Activated CD4-positive, alpha-beta T cell treated with anti-CD3 and anti-CD28 coated beads, Interleukin-2, amount 50 U/mL, for 16 hours (primary cell): ENCODE measurements at places on chromosomes 2 and 18.

GRCh38 chr2:39996653-39997080 lies 217.6 kb upstream of the THUMPD2 start:
- DNase-seq: peak; percentile 34

GRCh38 chr2:126881591-126881990 lies 17.1 kb upstream of the TEX51 start:
- no peak for DNase-seq

DNA sequence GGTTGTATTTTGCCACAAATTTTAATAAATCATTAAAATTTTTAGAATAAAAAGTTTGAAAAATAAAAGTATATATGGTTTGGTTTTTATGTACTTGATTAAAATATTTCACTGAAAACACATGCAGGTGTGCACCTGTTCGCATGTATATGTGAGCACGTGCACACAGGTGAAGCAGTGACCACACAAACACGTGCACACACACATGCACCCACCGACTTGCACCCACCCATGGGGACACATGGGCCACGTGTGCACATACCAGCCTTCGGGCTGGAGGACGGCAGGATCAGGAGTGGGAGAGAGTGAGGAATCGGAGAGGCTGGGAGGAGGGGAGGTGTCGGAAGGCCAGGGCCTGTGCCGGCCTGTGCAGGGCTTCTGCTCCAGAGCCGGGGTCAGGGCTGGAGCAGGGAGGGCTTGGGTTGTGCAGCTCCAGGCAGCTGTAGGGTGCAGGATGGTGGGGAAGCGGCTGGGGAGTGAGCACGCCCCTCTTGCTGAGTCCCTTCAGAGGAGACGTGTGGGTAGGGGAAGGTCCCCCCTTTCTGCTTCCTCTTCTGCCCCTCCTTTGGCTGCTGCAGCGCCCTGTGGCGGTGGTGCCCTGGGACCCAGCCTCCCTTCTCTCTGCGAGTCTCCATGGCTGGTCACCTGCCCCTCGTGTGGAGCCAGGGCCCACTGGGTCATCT lies 106.9 kb upstream of the HDAC4 start:
- DNase-seq: no peak

DNA sequence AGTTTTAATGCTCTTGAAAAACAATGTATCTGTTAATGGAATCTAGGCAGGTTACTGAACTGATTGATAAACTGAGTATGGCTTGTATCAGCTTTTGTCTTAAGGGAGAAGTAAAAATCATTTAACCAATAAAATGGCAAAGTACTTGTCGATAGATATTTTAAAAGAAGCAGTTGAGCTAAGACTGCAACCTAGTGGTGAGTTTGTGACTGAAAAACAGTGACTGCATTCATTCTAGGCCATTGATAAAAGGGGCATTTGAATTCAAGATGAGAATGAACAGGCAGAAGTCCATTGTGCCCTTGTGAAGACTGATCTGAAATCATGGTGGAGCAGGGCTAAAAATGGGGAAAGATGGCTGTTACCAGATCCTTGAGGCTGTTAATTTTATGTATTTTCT lies 59.4 kb upstream of the MSTN start:
- no peak for DNase-seq

- DNase-seq: peak; percentile 33
Measured at GRCh38 chr2:44112096-44112495, 56.6 kb upstream of the PPM1B start.

DNA sequence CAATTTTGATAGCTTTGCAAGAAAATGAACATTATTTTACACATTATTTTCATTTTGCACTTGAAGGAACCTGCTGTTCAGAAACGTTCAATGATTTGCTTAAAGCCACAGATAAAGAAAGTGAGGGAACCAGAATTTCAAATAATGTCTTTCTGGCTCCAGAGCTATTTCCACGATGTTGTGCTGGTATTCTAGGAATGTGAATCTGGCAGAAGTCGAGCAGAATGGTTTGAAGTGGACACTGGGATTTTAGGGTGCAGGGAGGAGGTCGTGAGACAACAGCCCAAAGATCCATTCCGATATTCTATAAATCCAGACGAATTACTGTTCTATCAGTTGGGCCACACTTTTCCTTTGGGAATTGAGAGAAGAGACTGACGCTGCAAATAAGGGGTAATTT lies 2.2 kb downstream of the CCDC102B start:
- no peak for DNase-seq

DNA sequence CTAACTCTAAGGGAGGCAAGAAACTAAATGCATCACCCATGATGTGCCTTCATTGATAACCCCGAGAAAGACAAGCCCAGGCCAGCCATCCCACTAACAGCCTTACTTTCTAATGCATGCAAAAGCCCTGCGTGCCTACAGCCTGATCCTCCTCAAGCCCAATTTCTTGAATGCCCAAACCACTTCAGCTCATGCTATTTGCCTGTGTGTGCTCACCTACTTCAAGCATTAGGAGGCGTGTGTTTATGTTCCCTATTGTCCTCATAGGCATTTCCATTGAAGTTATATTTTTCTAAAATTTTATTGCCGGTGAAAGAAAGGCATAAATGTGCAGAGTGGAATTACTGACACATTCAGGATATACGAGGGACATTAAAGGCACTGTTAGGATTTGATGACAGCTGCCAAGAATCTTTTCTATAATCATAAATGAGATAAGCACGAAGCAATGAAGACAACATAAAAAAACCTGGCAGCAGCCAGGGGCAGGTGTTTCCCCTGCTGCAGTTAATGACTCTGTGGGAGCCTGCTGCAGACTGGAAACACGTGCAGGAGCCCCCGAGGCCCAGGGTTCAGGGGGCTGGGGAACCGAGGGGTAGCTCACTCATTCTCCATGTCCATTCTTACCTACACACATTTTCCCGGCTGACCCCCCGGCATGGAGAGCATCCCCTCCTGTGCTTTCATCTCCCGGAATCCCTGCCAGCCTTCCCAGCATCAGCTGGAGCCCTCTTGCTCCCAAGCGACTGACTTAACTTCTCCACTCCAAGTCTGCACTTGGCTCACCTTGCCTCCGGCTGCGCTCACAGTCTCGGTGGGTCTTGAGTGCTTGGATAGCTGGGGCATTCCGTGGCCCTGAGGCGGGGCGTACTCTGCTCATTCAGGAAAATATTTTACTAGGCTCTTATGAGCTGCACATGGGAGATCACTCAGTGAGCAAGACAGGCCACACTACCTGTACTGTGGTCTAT lies 292.3 kb upstream of the SIX2 start:
- no peak for DNase-seq

DNA sequence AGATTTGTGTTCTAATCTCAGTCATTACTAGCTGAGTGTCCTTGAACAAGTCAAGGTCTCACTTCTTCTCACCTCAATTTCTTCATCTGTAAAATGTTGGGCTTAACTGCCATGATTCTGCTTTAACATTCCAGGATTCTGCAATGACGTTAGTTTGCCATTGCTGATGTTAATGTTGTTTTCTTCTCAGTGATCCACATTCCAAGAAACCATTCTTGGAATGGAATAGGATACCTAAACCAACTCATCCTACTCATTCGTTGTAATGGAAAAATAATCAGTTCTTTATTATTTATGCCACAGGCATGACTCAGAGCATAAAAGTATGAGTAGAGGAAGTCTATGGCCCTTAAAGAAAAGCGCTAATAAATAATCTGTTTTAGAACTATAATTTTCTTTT lies 140.2 kb upstream of the ETAA1 start:
- no peak for DNase-seq

DNA sequence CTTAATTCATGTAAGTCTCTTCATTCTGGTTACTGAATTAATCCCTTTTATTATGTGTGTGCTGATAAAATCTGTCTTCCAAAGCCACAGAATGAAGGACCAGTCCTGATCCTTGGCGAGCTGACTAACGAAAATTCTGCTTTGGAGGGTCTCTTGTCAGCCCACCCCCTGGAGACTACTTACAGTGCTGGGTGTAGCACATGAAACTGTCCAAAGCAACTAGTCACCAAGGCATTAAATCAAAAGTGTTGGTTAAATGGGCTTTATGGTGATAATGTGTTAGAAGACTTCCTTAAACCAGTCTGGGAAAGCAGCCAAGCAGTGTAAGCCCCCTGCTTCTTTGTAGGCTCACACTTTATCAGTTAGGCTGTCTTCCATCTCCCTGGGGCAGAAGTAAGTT lies 420.2 kb downstream of the SUCLG1 start:
- no peak for DNase-seq

DNA sequence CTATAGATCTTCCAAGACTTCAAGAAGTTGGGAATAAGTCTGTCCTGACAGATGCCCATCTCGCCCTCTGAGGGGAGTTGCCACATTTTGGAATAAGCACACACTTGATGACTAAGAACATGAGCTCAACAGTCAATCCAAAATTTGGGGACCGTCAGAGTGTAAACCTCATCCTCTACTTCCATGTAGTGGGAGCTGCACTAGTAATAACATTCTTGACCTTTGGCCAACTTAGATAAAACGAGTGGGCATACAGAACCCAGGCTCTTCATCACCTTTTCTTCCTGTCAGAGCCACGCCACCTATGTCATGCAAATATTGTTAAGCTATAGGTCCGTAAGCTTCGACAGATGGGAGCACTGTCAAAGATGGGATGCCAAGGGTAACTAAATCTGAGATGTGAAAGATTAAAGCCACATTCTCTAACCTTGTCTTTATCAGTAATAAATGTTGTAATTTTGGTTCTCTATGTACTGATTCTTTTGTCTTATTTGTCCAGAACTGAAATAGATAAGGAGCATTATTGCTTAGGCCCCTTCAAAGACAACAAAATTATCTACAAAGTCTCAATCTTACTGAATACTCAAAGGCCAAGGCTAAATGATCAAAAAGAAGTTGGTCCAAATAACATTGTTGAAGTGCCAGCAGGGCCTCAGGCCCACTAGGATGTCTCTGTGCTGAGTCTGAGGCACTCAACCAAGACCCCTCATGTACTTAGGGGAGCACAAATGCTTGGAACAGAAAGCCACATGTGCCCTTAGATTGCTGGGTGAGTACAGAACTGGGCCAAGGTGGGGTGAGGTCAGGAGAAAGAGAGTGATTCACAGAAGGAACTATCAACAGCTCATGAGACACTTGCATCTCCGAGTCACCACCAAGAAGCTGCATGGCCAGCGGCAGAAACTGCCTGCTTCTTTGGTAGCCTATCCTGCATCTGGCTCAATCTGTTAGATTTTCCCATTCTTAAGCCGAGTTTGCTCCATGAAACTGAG lies 15.0 kb downstream of the CDH2 start:
- DNase-seq: no peak

GRCh38 chr2:192146069-192147015 lies 48.4 kb downstream of the TMEFF2 start:
- DNase-seq: peak; percentile 24

DNA sequence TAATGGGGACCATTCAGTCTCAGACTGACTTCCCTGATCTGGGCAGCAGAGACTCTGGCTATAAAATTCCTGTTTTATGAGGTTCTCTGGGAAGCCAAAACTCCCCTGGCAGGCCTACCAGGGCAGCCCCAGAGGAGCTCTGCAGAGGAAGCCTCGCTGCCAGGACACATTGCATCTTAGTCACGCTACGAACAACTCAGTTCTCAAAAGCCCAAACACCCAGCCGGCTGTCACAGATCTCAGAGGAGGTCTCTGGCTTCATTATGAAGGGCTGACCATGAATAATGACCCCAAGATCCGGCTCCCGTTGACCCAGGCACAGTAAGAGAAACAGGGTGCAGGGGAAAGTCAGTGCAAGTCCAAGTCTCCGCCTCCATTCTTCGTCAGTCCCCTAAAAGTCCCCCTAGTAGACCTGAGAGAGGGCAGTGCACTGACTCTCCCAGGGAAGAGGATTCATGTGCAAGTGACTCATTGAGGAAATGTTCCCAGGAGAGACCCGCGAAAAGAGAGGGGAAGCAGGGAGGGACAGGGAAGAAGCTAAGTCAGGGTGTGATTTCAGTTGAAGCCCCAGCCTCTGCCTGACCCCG lies 212.3 kb downstream of the CYP26B1 start:
- DNase-seq: no peak
